Stimulated activated CD8-positive, alpha-beta memory T cell treated with anti-CD3 and anti-CD28 coated beads, Interleukin-7, amount 100 ng/mL, for 24 hours (primary cell): ENCODE measurements at places on chromosomes 5 and 9.

- DNase-seq = no peak
Observed at GRCh38 chr5:147404706-147405105, 105.2 kb downstream of the DPYSL3 start.

DNA sequence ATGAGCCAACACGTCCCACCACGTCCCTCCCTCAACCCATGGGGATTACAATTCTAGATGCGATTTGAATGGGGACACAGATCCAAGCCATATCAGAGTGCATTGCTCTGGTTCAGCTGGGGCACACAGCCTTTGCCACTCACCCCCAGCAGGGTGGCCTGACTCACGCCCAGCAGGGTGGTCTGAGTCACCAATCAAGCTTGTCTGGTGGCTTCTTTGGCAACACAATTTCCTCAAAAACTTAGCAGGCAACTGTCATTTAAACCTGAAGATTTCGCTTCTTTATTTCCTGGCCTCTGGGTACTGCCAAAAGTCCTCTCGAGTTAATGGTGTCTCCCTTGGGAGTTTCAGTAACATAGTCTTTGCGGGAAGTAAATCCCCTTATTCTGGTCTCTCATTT lies 16.3 kb upstream of the SEMA5A start:
- no peak for DNase-seq

DNA sequence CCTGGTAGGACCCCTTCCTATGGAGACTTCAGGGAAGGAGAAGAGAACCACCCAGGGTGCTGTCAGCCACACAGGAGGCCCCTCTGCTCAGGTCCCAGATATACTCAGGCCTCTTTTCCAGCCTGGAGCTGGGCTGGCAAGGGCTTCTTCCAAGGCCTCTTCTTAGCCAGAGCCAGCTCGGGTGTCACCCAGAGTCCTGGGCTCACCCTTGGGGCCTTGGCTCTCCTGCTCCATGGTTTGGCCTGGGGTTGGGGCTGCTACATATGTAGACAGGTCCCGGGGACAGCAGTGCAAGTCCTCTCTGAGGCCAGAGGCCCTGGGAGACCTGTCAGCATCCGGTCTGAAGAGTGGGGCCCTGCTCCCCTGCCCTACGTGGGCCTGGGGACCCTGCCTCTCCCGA lies 22.8 kb downstream of the PAEP start:
- DNase-seq = no peak

- DNase-seq = no peak
Observed at GRCh38 chr5:139171779-139172404, 26.3 kb downstream of the SIL1 start.

- no peak for DNase-seq
Observed at GRCh38 chr9:115263371-115264075, 145.6 kb upstream of the TNC start.

GRCh38 chr5:127830157-127830556 lies 127.0 kb downstream of the CCDC192 start:
- no peak for DNase-seq

DNA sequence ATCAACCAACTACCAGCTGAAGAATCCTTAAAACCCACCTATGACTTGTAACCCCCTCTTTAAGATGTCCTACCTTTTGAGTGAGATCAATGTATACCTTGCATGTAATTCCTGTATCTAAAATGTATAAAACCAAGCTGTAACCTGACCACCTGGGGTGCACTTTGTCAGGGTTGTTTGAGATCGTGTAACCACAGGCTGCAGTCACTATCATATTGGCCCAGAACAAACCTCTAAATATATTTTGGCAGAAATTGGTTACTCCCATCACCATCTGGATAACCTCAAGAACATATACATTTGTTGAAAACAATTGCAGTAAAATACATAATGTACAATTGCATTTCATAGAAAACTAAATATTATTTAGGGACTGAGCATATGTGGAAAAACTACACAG lies 8.4 kb downstream of the CARNMT1 start:
- no peak for DNase-seq

DNA sequence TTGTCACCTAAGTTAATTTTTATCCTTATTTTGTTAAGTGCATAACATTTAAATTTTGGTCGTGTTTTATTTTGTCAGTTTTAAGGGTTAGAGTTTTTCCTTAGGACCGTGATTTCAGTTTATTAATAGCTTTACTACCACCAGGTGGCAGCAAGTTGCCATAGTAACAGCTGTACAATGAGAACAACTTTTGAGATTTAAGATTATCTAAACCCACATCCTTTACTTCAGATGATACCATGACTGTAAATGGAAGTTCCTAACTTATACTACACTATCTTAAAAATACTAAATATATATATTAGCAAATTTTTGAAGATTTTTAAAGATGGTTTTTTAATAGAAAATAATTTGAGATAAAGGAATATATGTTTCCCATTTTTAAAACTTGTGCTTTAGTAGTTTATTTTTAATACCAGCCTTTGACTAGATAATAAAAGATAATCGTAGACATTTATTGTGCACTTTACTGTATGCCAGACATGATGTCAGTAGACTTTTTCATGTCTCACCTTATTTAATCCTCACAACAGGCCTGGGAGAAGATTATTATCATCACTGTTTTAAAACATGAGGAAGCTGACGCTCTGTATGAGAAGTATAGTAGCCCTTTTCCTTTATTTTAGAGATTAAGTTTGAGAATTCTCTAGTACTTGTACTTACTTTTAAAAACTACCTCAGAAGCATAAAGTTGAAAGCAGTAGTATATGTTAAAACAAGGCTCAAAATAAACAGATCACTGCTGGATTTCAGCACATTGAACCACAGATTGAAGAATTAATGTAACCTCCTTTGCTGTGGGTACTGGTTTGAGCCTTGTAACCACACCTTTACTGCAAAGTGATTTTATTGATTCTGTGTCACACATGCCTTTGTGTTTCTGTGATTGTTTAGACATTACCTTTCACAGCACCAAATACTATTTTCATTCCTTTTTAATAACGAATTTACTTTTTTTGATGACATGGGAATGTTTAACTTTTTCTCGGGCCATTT lies 27.5 kb downstream of the SREK1 start:
- peak; percentile 13 for DNase-seq

DNA sequence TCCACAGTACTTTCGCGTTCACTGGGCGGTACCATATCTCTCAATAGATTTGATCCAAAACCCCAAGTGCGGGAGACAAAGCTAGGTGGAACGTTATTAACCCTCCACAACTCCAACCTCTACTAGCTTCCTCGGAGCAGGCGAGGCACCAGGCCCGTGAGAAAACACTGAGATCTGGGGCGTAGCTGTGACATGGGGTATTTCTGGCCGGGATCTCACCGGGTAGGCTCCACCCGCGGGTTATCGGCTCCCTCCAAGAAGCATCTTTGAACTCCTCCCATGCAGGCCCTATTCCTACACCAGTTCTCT lies 350 bp upstream of the SLC25A46 start:
- no peak for DNase-seq

DNA sequence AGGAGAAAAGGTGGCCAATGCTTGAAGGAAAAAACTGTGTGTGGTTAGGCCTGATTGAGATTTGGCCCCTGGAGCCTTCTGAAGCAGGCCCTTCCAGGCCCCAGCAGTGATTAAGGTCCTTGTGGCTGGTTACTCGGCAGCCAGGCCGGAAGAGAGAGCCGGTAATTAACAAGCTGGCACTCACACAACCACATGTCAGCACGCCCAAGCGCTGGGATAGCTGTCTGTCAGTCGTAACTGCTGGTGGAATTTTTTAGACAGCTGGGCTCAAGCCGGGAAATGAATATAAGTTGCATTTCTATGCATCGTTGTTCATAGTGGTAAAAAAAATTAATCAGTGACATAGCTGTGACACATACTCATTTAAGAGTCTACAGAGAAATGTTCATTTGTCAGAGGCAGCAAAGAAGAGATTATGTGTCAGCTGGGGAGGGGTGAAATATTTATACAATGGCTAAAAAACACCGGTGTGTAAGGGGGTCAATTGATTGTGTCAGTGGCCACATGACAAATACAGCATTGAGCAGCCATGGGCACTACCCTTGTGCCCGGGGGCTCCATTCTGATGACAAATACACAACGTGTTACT lies 13.7 kb upstream of the ARAP3 start:
- no peak for DNase-seq

- DNase-seq = no peak
Observed at GRCh38 chr5:144276034-144276822, 105.6 kb downstream of the KCTD16 start.

- no peak for DNase-seq
Observed at GRCh38 chr5:172748341-172748843, 22.6 kb downstream of the DUSP1 start.

GRCh38 chr5:9239626-9240025 lies 306.2 kb downstream of the SEMA5A start:
- DNase-seq = no peak

GRCh38 chr5:138712324-138712723 lies 40.9 kb upstream of the CTNNA1 start:
- no peak for DNase-seq

- no peak for DNase-seq
Observed at GRCh38 chr9:101587332-101588043, 7.3 kb downstream of the PPP3R2 start.

DNA sequence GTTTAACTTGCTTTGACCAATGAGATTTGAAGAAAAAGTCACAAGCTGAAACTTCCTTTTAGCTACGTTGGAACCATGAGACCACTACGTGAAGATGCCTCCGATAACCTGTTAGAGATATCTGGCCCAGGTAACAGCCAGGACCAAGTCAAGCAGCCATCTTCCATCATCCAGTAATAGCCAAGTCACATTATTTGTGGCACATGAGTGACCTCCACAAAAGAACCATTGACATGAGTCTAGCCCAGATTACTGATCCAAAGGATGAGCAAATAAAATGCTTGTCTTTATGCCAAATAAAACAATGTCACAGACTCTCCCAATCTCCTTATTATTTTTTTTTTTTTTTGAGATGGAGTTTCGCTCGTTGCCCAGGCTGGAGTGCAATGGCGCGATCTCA lies 1.6 kb downstream of the DEPDC1B start:
- no peak for DNase-seq

DNA sequence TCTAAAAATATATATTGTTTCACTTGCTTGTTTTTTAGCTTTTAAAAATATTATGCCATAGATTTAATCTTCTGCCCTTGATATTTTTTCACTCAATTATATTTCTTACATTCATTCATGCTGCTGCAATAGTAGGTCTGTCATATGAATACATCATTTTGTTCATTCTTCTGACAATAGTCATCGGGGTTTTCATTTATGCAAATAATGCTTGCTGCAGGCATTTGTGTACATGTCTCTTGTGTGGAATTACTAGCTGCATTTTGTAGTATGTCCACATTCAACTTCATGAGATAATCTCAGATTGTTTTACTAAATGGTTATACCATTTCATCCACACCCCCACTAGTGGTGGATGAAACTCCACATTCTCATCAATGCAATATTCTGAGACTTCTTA lies 5.3 kb upstream of the PLPP1 start:
- DNase-seq = no peak

DNA sequence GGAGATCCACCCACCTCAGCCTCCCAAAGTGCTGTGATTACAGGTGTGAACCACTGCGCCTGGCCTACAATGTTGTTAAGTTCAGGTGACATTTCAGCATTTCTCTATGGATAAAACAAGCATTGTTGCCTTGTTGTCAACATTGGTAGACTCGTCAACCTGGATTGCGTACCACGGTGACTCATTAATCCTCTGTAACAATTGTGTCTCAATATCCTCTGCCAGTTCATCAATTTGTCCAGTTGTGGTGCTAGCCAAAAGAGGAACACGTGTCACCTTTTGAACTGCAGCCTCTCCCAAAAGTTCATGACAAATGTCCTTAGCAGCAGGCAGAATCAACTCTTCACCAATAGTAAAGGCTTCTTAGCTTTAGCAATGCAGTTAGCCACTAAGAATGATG lies 46.3 kb upstream of the LARP1 start:
- no peak for DNase-seq

GRCh38 chr5:98770209-98770910 lies 3.1 kb upstream of the RGMB start:
- DNase-seq = no peak

DNA sequence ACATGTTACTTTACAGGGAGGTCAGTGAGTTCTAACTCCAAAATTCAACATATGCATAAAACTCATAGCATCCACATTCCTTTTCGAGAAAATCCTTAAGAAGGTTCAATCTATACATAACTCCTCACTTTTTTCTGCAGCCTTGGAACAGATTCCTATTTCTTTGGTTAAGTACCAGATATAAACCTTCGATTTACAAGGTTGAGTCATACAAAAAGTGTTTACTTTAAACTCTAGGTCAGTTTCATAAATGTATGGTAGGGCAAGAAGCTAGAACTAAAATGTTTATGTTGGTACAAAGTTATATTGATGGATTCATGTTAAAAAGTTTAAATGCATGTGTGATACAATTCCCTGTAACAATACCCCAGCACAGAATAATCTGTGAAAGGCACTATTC lies 19.4 kb downstream of the CDKN2AIPNL start:
- DNase-seq = no peak

DNA sequence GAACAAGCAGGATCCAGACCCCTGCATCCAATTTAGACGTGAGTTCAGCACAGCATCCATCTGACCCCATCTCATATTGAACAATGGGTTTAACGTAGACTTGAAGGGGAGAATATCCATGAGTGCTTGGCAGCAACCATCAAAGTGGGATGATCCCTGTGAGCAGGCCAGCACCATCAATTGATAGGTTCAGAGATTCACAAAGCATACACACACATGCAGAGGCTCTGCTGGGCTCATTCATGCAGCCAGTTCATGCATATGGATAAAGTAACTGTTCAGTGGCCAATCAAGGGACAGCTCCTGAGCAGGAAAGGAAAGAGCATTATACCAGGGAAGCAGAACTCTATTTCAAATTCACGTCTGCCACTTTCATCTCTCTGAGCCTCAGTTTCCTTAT lies 24.8 kb upstream of the CPEB4 start:
- DNase-seq = no peak

DNA sequence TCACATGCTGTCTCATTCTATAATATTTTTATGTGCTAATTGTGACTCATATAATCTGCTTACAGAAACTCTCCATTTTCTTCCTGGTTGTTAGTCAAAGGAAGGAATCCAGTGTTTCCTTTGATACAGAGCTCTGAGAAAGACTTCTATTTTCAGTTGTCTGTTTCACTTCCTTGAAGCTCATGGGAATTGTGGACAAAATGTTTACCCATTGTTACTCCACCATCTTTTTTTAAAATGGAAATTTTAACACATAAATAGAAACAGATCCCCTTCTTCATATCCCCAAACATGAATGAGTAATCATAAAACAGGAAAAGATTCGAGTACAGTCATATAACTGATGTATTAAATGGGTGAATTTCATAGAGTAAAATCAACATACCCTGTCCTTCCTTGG lies 42.0 kb upstream of the KCNN2 start:
- no peak for DNase-seq

DNA sequence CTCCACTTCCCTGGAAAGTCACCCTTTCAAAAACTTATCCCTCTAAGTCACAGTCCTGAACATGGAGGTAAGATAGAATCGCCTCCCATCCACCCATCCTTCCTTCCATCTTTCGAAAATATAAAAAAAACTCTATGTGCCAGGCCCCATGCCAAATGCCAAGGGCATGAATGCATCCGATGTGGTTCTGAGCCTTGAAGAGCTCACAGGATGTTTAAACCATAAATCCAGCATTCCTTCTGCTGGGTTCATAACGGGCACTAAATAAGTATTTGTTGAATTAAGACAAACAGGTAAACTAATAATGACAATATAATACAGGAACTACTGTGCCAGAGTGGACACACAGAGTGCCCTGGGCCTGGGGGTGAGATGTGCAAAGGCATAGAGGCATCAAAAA lies 147.3 kb downstream of the TTLL11 start:
- no peak for DNase-seq
